ENCODE measurements at places on chromosomes 11 and 22.

GRCh38 chr11:35617687-35618496, at the start of gene FJX1:
FJX1 (plus strand) TSS chr11:35618460; CDS start chr11:35618637, 177 bp downstream.
- DNase-seq = no peak

DNA sequence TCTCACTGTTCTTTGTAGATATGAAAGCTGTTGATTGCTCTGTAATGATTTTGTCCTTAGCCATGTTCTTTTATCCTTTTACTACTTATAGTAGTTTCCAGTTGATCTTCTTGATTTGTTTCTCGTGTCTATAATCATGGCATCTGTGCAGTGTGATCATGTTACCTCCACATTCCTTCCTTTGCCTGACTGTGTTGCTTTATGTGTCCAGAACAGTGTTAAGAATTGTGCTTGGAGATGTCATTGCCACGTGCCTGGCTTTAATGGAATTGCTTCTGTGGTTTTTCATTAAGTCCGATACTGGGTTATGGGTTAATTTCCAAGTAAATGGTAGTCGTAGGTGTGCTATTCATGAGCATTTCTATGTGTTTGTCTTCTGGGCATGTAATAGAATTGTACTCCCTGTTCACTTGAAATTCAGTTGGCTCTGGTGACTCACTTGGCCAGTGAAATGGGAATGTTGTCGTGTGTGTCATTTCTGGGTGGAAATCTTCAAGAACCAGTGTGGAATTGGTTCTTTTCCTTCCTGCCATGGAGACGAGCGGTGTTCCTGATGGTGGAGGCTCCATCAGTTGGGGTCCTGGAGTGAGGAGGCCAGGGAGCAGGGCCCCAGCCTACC, 6.8 kb downstream of the GTSE1 start:
- DNase-seq = no peak

- DNase-seq = no peak
These were observed 58.2 kb downstream of the SERGEF start for GRCh38 chr11:17954395-17955252.

- no peak for DNase-seq
These were observed 414 bp downstream of the JOSD1 start for GRCh38 chr22:38700270-38700788.

Measured in stimulated activated CD4-positive, alpha-beta T cell treated with anti-CD3 and anti-CD28 coated beads, Interleukin-1b, Interleukin-23, amount 100 ng/mL, for 1 hour (primary cell).